ENCODE measurements at places on chromosomes 6 and 20.

GRCh38 chr20:60630609-60631008 is 621.5 kb upstream of the CDH4 start:
- no peak for DNase-seq

DNA sequence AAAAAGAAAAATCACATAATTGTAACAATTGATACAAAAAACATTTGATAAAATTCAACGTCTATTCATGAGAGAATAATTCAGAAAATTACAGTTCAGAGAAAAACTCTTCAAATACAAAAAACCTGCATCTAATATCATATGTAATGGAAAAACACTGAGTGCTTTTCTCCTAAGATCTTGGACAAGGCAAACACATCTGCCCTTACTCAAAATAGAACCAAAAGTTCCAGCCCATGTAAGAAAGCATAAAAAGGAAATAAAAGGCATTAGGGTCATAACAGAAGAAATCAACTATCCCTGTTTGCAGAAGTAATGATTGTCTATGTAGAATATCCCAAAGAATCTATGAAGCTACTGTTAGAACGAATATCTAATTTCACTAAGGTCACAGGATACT is 721.4 kb downstream of the RFPL4B start:
- no peak for DNase-seq

- DNase-seq = no peak
Observed at GRCh38 chr20:59308493-59309201, 8.2 kb downstream of the EDN3 start.

DNA sequence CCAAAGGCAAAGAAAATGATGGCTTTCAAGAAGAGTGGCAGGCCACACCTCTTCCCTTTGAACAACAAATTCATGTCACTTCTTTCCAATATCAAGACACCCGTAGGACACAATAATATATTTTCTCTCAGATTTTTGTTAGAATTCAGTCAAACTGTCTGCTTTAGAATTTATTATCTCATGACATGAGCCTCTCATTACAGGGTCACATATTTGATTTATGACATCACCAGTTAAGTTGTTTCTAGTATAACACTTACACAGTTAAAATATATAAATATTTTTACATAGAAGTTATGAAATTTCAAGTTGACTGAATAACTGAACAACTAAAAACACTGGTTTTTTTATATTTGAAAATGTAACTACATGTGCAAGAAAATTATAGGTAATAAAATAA is 320.6 kb upstream of the AGPAT4 start:
- DNase-seq = no peak

DNA sequence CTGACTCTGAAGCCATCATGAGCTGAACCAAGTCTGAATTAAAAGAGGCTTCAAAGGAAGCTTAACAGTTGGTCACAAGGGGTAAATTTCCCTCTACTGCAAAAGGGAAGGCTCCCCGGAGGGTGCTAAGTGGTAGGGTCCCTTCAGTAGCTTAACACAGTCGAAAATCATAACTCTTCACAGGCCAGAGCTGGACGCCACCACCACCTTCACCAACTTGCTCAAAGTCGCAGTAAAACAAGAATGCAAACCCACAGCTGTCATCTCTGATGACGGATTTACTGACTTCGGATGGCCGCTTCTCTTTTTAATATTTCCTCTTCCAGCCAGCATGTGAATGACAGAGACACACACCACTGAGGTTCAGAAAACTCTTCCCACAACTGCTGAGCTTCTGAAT is 144.7 kb upstream of the FBXL4 start:
- no peak for DNase-seq
